ENCODE measurements at places on chromosomes 2 and 18.

GRCh38 chr2:117832332-117832731 lies 17.8 kb downstream of the DDX18 start:
- no peak for DNase-seq

DNA sequence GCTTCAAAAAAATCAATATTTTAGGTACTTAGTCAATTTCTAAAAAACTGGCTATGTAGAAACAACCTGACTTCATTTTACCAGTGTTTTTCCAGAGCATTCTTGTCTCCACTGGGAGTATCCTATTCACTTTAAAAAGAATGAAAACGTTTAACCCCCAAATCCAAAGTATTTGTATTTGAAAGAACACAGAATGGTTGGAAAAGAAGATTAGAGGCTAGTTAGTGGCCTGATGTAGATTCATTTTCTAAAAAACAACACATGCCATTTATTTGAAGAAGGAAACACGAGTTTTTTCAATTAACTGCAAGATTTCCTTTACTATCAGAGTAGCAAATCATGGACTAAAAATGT lies 74.6 kb downstream of the PLEKHM3 start:
- DNase-seq: no peak

DNA sequence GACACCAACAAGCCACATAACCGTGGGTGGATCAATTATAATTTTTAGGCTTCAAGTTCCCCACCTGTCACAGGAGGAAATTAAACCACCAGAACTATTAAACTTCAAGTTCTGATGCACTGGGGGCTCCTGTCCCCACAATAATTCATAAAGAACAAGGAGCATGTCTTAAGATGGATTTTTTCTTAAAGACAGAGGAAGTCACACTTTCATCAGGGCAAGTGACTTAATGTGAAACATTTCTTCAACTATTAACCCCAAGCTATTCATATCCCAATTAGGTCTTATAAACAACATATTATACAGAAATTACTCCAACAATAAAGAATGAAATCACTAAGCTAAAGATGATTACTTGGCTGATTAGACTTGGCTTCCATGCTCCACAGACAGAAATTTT lies 292.5 kb downstream of the ETAA1 start:
- no peak for DNase-seq

DNA sequence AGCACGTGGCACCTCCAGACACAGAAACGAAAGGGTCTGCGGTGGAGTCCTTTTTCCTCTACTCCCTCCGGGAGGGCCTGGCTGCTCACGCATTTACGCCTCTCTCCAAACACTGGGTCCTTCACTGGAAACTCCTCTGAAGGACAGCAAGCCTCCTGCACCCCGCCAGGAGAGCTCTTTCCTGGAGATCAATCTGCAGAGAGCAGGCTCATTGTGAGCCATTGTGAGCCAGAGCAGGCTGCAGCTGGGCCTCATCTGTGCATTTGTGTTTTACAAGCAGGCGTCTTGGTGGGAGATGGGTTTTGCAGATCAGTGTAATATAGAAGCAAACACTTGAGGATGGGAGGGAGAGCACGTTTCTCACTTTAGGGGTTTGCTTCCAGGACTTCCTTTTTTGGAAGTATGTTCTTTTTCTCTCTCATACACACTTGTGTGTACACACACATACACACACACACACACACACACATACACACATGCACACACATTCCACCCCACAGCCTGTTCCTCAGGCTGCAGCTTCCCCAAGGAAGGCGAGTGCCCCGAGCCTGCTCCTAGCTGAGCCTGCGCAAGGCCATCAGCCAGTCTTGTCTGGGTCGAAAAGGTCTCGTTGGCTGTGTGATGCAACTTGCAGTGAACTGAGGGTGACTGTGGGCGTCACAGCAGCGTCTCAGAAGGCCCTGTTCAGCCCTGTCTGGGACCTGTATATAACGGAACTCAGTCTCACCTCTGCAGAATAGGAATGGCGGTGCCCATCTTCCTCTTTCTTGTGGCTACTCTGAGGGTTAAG lies 163.5 kb downstream of the GLI2 start:
- DNase-seq: no peak

DNA sequence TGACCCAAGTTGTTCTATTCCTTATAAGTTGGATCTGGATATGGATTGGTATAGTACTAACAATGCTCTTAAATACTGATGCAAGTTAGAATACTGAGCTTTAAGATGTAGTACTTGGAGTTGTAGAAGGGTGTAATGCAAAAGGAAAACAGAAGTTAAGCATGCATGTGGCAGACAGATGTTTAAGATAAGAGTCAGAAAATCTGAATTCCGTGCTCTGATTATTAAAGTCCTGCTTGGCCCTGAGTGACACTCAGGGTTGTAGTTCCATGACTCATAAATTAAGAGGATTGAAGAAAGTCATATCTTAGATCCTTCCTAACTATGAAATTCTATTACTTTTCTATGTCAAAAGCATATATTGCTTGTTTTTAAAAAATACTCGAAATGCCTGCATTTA lies 250.6 kb downstream of the RPRM start:
- DNase-seq: no peak

DNA sequence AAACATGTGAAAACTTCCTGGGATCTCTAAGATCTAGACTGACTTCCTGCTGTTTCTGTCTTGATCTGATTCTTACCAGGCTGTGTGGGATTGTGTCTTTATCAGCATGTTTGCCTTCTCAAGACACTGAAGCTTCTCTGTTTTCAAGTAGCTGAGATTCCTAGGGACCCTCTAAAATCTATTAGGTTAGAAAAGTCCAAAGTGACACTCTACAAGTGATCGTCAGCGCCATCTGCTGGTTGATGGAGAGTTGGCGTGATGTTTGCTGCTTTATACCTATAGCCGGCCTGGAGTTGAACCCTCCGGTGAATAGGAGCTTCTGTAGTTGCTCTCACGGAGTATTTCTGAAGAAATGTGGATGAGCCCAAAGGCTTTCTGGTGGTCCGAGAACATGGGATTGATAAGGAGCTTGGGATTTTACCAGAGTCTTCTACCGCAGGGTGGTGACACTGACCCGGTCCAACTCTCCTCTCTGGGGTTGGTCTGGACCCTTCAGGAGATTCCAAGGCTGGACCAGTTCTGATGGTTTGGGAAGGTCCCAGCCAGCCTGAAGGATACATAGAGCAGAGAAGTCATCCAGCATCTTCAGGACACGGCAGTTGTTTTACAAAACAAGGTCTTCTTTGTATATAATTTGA lies 96.0 kb upstream of the TTC39C start:
- peak; percentile 49 for DNase-seq

DNA sequence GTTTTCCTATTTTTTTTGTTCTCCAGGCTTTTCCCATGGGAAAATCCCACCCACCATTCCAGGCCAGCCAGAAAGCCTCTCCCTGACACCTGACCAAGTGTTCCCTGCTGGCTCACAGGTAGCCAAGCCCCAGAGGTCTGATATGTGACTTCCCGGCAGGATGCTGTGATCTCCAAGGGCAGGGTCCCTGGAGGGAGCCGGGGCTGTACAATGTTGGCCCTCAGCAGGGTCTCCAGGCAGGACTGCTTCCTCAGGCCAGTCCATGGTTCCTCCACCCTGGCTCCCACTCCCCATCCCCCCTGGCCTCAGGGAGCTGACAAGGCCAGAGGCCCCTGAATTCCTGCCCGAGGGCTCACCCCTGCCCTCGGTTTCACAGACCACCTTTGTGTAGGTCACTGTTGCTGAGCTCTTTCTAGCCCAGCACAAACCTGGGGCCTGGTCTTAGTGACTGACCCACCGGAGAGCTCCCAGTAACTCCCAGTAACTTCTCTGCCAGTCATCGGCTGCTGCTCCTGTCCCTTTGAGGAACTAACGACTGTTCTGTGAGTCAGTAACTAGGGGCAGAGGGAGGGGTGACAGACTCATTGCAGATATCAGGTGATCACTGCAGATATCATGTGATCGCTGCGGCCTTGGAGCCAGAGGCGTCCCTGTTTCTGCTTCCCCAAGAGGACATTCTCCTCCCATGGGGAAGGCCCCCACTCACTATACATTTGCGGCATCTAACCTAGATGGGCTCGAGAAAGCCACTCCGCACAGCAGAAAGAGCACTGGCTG lies 38.7 kb downstream of the SDC1 start:
- DNase-seq: no peak

- no peak for DNase-seq
Observed at GRCh38 chr2:156116113-156116512, 216.4 kb downstream of the NR4A2 start.
